ENCODE measurements at places on chromosomes 7 and 10.

DNA sequence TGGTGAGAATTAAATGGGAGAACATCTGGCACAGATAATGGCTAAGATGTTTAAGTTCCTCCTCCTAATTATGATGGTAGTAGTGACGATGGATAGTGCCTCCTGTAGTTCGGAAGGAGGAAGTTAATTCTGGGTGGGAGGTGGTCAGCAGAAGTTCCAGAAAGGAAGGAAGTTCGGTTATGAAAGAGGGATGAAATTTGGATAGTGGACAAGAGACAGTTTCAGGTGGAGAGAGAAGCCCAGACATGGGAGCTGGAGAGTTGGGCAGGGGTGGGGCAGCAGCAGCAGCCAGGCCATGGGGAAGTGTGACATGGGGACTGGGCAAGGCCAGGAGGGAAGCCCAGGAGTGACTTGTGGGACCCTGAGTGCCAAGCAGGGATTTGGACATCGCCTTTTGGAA, 99.5 kb downstream of the CCNY start:
- no peak for DNase-seq

- DNase-seq, result no peak
Observed at GRCh38 chr7:158020706-158021095, 566.9 kb downstream of the PTPRN2 start.

- DNase-seq, result no peak
Observed at GRCh38 chr10:113957013-113957412, 86.7 kb upstream of the ADRB1 start.

DNA sequence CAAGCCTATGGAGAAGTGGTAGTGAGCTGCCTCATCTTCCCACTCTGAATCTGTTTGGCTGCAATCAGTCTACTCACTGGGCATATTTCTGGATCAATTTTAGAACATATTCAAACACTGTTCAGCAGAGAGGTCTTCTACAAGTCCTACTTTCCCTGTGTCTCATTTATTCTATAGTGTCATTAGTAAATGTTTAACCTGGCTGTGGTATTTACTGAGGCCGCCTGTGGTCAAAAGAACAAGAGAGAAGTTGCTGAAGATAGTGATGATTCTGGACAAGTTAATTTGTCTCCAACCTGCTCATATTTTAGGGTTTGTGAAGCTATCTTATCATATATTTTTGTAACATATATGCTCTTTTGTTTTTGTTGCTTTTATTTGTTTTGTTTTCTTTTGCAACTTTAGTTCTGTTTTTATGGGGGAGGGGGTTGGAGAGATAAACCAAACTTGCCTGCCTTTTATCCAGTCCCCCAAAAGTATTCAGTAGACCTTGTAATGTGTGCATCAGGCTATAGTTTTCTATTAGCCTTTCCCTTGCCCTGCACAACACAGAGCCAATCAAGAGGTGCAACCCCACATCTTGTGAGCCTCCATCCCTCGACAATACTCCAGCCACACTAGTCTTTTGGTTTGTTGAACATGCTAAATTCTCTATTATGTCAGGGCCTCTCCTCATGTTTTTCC, 362.8 kb upstream of the MBL2 start:
- no peak for DNase-seq

DNA sequence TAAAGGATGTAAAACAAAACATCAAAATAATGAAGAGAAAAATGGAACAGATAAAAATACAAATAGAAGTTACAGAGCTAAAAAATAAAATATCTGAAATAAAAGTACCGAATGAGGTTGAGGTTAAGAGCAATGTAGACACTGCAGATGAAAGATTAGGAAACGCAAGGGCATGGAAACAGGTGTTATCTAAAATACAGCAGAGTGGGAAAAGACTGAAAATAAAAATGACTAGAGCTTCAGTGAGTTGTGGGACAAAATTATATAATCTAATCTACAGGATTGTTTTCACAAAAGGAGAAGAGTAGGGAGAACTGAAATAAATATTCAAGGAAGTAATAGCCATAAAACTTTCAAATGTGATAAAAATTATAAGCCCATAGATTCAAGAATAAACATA, 123.8 kb downstream of the PTEN start:
- no peak for DNase-seq

DNA sequence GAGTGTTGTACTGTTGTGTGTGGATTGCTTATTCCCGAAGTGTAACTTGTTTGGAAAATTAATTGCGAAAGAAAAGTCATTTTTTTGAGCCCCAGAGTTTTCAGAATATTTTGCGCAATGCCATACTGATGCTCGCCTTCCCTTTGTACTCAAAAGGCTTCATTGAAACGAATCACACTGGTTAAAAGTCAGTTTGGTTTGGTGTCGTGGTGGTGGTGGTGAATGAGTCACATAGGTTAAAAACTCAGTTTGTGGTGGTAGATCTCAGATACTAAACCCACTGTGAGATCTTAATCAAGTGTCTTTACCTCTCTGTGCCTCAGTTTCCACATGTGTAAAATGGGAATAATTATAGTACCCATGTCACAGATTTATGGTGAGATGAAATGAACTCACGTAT, 61.1 kb upstream of the IL6 start:
- no peak for DNase-seq

- DNase-seq, result no peak
Observed at GRCh38 chr7:159238541-159238940, 93.9 kb upstream of the VIPR2 start.

- no peak for DNase-seq
Observed at GRCh38 chr10:118708571-118708970, 46.2 kb downstream of the CACUL1 start.
